NCI-H1048 (cell line): ENCODE measurements at places on chromosomes 1 and 21.

DNA sequence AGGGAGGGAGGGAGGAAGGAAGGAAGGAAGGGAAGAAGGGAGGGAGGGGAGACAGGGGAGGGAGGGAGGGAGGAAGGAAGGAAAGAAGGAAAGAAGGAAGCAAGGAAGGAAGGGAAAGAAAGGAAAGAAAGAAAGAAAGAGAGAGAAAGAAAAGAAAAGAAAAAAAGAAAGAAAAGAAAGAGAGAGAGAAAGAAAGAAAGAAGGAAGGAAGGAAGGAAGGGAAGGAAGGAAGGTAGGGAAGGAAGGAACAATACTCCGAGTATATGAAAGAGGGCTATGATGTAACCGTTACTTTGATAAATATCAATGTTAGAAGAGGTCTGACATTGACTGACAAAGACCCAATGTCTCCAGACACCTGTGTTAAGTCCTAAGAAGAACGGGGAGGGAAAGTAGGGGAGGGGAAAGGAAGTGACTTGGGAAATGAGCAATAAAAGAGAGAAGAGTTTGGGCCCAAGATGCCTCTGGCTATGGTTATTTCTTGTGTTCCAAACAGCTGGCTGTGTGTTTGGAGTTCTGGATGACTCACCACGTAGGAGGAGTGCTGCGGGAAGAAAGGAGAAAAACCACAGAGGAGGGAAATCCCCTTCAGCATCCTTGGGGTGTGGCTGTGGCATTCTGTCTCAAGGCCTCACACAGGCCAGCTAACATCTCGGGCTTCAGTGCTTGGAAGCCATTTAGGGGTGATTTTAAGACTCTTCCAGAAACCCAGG, 37.0 kb upstream of the RXRG start:
- no peak for DNase-seq

- DNase-seq: no peak
Observed at GRCh38 chr1:46204406-46204742, 1.2 kb downstream of the LURAP1 start.

DNA sequence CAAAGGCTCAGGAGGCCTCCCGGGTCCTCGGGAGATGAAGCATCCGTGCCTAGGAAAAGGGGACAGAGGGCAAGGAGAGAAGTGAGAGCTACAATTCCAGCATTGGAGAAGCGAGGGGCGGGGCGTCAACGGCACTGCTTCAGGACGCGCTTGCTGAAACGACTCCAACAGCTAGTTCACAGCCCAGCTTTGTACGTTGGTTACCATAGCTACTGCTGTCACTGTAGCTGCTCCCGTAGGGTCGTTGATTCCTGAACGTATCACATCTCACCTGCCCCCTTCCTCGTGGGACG, 63.1 kb downstream of the TOR1AIP2 start:
- peak; percentile 91 for DNase-seq

- no peak for DNase-seq
Observed at GRCh38 chr1:204664384-204664651, 21.2 kb downstream of the LRRN2 start.

GRCh38 chr1:45836451-45836850, 33.0 kb downstream of the MAST2 start:
- no peak for DNase-seq

GRCh38 chr1:245086389-245086969, 68.3 kb upstream of the KIF26B start:
- no peak for DNase-seq

- DNase-seq: no peak
Observed at GRCh38 chr1:90714521-90714951, 2.6 kb downstream of the BARHL2 start.

GRCh38 chr1:164735315-164736052, 176.5 kb downstream of the PBX1 start:
- DNase-seq: no peak

GRCh38 chr1:50474859-50475809, 51.9 kb upstream of the DMRTA2 start:
- DNase-seq: no peak

DNA sequence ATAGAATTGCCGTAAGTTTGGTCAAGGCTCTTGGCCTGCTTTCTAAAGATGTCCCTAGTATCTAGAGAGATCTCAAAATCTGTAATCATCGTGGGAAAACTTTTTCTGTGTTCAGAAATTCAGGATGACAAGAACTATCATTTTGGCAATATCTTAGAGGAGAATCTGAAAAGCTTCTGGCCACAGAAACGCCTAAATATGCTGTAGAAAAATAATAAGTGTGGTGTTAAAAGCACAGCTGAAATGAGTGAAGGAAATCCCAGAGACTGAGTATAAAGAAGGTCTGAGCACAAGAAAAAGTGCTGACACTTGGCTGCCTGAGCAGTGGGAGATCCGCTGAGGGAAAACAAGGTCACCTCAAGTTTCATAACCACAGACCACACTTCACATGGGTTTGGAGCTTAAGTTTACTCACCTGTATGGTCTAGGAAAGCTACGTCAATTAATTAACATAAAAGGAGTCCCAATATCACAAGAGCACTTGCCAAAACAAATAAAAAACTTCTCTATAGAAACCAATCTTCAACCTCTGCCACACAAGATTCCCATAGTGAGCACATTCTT, 235.2 kb upstream of the IRF2BP2 start:
- no peak for DNase-seq

GRCh38 chr1:209584231-209584672, 738 bp downstream of the CAMK1G start:
- no peak for DNase-seq

GRCh38 chr21:44778499-44778911, 23.1 kb downstream of the UBE2G2 start:
- no peak for DNase-seq

GRCh38 chr1:31032266-31032665, 33.3 kb downstream of the PUM1 start:
- no peak for DNase-seq

DNA sequence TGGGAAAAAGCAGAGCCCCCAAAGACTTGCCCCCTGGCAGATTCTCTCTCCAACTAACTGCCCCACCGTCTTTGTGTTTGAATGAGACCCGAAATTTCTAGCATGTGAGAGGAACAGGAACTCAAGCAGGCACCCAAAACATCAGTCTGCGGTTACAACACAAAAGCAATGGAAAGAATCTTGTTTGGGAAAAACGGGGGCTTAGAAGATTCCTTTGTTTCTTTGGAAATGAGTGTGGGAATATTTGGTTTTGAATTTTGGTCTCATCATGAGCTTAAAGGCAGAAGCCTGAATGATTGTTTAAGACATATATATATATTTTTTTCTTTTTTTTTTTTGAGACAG, 188.9 kb upstream of the TMEM51 start:
- no peak for DNase-seq

DNA sequence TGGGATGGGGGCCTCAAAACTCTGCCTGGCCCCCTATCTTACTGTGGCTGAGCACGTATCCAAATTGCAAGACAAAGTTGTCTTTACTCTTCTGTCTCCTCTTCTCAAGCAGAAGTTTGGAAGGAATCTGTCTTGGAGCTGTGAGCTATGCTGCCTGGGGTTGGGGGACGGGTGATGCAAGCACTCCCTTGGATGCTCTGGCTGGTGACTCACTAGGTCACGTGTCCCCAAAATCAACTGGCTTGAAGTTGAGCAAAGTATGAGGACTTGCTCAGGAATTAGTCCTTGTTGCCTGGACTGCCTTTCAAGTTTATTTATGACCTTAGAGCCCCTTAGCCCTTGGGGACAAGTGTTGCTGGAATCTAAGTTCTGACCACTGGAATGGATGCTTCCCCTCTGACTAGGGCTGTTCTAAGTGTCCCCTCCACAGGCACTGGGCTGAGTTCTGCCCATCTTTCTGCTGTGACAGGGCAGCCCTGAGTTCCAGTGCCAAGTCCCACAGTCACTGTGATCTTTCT, 269.5 kb downstream of the HHAT start:
- DNase-seq: no peak

DNA sequence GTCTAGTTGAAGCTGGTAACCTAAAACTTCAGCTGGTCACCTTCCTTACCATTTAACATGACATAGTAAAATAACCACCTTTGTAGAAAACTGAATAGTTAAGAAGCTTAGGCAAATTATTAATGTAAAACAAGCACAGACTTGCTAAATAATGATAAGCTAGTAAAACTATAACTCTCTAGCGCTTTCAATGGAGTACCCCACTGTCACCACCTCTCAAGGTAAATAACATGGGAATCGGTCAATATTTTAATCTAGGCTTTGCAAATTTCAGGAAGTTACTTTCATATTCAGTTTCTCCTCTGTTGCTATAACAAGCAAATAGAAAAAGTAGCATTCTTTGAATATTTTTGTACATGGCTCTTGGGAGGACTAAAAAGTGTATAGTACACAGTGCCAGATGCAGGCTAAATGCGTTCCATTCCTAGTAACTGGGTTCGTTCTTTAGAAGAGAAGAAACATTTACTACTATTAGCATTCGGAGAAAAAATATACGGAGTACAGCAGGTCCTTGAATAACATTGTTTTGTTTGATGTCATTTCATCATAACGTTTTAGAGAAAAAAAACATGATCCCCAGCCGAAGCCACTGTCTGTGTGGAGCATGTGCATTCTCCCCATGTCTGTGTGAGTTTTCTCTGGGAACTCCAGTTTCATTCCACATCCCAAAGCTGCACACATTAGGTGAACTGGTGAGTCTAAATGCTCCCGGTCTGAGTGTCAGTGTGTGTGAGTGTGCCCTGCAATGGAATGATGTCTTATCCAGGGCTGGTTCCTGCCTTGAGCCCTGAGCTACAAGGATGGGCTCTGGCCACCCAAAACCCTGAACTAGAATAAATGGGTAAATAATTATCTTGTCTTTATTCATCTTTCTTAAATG, 52.5 kb downstream of the EPRS1 start:
- peak; percentile 64 for DNase-seq

DNA sequence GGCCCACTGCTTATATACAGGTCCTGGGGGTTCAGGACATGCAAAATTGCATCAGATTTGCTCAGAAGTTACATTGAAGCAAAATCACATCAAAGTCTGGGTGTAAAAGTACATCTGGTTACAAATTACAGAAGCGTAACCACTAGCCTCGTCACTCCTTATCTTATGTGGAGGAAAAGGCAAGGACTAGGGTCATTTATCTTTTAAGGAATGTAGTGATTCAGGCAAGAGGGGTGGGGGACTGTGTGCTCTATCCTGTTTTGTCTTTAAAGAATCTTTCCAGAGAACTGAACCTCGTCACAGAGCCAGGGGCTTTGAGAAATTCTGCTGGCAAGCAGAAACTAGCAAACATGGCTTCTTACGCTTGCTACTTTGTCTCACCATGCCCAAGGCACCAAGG, 61.1 kb upstream of the RAB4A start:
- DNase-seq: no peak

GRCh38 chr21:44288251-44289110, 2.8 kb downstream of the AIRE start:
- no peak for DNase-seq

- peak; percentile 34 for DNase-seq
Observed at GRCh38 chr1:64476251-64476952, 6.5 kb downstream of the CACHD1 start.

GRCh38 chr1:169052727-169053126, 53.8 kb upstream of the ATP1B1 start:
- no peak for DNase-seq

DNA sequence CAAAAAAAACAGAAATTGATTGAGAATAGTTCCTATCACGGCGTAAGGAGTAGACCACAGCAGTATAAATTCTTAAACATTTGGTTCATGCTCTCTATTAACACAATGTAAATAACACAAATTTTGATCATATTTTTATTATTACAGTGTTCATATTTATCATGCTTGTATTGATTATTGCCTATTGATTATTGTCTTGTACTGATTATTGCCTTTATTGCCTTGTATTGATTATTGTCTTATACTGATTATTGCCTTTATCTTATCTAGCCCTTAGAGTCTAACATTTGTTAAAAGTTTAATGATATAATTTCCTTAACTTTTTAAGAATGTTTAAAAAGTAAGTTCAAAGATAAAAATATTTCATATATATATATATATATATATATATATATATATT, 460.7 kb downstream of the KCNT2 start:
- no peak for DNase-seq

DNA sequence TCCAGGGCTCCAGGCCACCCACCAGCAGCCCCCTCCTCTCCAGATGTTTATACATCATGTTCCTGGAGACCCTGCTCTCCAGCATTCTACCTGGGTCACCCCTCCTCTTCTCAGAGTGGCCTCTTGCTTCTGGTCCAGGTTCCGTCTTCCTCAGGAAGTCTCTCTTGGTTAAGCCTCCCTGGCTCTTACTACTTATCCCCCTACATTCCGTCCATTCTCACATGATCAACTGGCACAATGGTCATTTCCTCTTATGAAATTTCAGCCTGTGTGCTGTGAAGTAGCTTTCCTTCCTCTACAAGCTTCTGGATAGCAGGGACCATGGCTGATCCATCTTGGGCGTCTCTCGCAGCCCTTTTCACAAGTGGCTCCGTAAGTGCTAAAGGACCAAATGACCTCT, 33.9 kb upstream of the ATP2B4 start:
- no peak for DNase-seq

DNA sequence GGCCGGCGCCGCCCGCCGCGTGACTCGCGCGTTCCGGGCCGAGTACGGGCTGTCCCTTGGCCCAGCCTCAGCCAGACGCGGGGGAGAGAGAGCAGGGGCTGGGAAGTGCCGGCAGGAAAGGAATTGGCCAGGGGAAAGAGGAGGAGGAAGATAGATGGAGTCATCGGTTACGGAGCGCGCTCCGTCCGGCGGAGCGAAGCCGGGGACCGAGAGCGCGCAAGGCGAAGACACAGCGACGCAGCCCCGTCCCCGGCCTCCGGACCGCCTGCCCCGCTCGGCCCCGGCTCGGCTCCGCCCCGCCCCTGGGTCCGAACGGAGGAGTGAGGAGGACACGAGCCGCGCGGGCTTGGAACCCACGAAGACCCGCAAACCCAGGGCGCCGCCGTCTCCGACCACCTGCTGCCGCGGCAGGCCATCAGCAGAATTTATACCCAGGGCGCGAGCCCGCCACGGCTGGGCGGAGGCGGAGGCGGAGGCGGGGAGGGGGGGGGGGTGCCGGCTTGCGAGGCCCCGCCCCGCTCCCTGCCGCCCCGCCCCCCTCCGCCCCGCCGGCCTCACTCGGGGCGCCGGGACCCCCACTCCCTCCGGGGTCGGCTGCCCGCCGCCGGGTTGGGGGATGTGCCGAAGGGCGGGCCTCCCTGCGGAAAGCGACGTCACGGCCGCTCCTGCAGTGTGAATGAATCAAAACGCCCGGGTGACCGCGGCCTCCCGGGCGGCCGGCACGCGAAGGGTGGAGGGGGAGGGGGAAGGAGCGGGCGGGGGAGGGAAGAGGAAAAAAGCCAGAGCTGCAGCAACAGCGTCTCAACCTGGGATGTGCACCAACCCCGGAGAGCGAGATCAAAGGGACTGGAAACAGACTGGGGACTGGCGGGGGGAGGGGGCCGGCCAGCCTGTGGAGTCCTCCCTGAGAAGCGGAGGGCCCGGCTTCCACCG, at the start of gene LHX4:
LHX4 (plus strand) TSS at position 782 of the 933 bp plus-strand sequence. CDS start 266 bp downstream, outside the sequence.
- DNase-seq: no peak

GRCh38 chr1:43352351-43352705, 6.5 kb upstream of the CDC20 start:
- DNase-seq: no peak

- DNase-seq: no peak
Observed at GRCh38 chr1:98045767-98046641, 125.2 kb upstream of the DPYD start.
